Stimulated activated CD4-positive, alpha-beta T cell treated with anti-CD3 and anti-CD28 coated beads, Interleukin-1b, Interleukin-23, amount 100 ng/mL, for 1 hour (primary cell): ENCODE measurements at places on chromosomes 5 and 9.

- no peak for DNase-seq
These were observed 149.0 kb upstream of the GRAMD2B start for GRCh38 chr5:126274076-126274762.

DNA sequence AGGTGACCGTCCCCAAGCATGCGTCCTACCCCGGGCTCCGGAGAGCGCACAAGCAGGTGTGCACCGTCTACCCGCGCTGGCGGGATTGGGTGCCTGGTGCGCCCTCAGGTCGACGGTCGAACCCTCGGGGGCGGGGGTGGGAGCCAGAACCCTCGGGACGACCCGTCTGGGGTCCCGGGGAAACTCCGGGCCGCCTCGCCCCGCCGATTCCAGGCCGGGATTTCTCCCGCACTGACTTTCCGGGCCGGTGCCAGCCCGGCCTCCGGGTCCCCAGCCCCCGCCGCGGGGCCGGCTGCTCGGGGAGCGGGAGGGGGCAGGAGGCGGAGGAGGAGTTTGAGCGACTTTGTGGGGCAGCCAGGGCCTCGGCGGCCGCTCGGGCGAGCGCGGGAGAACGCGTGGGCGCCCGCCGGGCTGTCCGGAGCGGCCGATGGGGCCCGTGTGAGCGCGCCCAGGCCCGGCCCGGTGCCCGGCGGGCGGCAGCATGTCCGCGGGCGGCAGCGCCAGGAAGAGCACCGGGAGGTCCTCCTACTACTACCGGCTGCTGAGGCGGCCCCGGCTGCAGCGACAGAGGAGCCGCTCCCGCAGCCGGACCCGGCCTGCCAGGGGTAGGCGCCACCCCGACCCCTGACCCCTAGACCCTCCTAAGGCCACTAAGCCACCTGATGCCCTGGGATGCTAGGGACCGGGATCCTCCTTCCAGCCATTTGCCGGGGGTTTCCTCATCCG, at the start of gene DAB2IP:
DAB2IP (plus strand) TSS at position 340 of the 726 bp plus-strand sequence; CDS start at position 482, 142 bp downstream.
- no peak for DNase-seq

DNA sequence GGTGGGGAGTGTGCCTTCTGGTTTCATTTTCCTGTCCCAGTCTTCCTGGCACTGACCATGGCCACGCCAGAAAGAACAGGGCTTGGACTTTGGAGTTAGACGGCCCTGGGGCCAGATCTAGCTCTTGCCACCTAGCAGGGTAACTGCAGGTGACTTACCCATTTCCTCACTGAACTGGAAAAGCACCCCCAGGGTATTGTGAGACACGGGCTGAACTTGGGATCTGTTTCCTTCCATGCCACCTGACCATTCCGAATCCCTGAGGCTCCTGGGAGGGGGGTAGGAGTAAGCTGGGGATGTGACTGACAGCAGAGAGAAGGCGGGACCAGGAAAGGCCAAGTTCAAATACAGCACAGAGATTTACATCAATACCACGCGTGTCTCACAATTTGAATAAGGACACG, 9.4 kb downstream of the HNRNPAB start:
- DNase-seq = no peak

DNA sequence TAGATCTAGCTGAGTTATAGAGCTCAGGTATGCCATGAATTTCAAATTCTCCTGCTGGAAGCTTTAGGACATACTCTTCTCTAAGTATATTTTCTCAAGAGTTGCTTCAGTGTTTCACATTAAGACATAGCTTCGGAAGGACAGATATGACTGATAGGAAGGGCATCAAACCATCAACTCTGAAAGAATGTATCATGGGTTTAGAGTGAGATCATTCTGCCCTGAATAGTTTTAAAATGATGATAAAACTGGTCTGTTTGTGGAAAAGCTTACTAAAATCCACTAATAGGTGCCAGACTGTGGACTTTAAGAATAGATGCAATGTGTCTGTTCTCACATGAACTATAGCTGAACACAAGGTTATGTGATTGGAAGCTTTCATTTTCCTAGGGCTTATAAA, 8.4 kb downstream of the SPEF2 start:
- DNase-seq = no peak

DNA sequence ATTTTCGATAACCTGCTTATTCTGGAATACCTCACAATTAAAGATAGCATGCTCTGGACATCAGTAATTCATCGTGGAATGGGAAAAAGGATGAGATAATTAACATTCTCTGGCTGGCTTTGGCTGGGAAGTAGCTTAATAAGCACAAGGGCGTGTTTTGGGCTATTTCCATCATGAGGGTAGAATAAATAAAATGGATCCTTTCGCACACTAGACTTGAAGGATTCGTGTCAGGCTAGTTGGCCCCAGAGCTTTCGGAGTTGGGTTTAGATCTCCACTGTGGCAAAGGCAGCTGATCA, 151.2 kb upstream of the ADRA1B start:
- no peak for DNase-seq

- DNase-seq = no peak
These were observed 5.5 kb upstream of the SET start for GRCh38 chr9:128683340-128684064.

GRCh38 chr5:171578049-171578828, 158.8 kb downstream of the FGF18 start:
- DNase-seq = no peak

DNA sequence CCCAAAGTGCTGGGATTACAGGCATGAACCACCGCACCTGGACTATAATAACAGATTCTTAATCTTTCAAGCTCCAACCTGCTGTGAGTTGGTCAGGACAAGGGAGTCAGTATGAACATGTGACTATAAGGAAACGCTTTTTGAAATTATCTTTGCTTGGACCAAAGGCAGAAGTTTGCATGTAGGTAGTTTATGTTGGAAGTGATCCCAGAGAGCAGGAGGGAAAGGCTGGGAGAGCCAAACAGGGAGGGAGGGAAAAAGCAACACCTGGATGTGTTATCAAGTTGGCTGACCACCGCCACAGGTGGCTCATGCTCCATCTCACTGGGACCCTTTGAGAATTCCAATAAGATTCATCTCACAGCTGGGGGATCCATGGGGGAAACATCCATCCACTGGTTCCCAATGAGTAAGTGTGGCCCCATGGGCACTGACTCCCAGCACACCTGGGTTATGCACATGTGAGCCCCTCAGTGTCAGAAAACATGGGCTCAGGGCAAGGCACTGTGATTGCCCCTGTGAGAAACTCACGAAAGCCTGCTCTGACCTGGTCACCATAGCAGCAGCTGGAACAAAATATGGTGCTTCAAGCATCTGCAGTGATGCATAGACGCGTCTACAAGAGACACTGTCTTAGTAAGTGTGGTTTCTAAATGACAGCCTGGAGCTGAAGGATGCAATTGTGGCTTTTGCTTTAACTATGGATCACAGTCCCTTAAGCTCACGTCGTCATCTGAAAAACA, 62.1 kb downstream of the ARSB start:
- no peak for DNase-seq

GRCh38 chr5:73999297-73999696, 373.3 kb downstream of the ARHGEF28 start:
- no peak for DNase-seq

- DNase-seq = peak; percentile 23
These were observed 500.0 kb downstream of the DIRAS2 start for GRCh38 chr9:90142580-90142979.

GRCh38 chr5:20145240-20145639, 157.2 kb upstream of the CDH18 start:
- no peak for DNase-seq

- no peak for DNase-seq
These were observed 140.9 kb downstream of the PSAT1 start for GRCh38 chr9:78437806-78438205.

- no peak for DNase-seq
These were observed 4.4 kb upstream of the FGD3 start for GRCh38 chr9:92942688-92943616.

DNA sequence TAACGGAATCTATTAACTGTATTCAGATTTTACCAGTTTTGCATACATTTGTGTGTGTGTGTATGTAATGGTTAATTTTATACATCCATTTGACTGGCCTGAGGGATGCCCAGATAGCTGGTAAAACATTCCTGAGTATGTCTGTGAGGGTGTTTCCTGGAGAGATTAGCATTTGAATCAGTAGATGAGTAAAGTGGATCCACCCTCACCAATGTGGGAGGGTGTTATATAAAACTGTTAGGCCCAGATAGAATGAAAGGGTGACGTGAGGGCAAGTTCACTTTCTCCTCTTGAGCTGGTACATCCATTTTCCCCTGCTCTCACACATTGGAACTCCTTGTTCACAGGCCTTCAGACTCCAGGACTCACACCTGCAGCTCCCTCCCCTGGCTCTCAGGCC, 88.7 kb downstream of the EMB start:
- DNase-seq = no peak

DNA sequence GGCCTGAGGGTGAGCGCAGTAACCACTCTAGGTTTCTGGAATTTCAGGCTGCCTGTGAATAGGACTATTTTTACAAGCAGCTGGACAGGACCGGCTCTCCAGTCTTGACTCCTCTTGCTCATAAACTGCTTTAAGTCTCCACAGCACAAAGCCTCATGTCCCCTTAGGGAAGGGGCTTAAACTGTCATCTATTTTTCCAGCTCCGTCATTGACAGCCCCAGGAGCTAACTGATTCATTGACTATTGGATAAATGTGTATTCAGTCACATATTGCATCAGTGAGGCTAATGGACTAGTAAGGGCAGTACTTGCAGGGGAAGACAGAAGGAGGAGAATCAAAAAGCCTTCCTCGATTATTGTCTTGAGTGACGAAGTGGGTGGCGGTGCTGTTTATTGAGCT, 719.4 kb upstream of the ADAMTS16 start:
- no peak for DNase-seq

DNA sequence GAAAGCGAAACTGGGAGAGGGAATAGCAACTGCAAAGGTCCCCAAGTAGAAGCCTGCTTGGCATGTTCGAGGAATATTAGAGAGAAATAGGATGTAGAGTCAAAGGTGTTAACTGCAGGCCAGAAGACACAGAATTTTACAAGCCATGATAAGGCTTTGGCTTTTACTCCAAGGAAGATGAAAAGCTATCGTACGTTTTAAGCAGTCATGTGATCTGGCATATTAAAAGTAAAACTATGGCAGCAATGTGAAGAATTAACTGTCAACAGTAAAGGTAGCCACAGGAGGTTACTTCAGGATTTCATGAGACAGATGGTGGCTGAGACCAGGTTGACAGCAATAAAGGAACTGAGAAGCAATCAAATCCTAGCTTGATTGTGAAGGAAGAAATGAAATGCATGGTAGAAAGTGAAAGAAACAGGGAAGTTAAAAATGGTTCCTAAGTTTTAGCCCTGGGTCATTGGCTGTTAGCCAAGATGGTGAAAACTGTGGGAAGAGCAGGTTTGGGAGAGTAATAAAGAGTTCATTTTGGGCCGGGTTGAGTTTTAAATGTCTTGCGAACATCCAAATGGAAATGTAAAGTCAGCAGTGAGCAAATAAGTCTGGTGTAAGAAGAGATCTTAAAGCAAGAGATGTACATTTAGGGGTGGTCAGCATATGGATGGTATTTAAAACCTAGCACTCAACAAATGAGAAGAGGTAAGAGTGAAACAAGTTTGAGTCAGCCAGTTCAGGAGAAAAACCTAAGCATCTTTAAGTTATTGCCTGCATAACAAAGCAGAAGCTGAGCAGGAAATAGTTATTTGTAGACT, 20.3 kb upstream of the TTC33 start:
- DNase-seq = no peak
